CD4-positive, alpha-beta T cell (primary cell): ENCODE measurements at places on chromosomes 11 and 22. TPM values are rescaled to one million over a fixed set of nuclear protein-coding genes. Genes with fewer than 3 reads are reported as not detected.

Gene CREB3L1
- not detected for total RNA-seq

Gene PANX3
- not detected for total RNA-seq

Gene NCR3LG1
- 2.2 TPM for total RNA-seq

Gene TMEM109
- 27.8 TPM for total RNA-seq

Gene CSNK2A3
- total RNA-seq, result 0.27 TPM

Gene SCN3B
- not detected for total RNA-seq

Gene MS4A7
- 0.80 TPM for total RNA-seq

Gene OR52N2
- not detected for total RNA-seq

Gene NPAT
- total RNA-seq, result 28.9 TPM

Gene RIMBP3B
- 0.11 TPM for total RNA-seq

Gene CALCA
- not detected for total RNA-seq

Gene NELL1
- not detected for total RNA-seq

Gene ISX
- total RNA-seq, result not detected

Gene MSANTD2
- 4.2 TPM for total RNA-seq

Gene TMEM191C
- 4.3 TPM for total RNA-seq

Gene BTBD18
- total RNA-seq, result not detected

Gene ABCG4
- not detected for total RNA-seq

Gene C11orf52
- total RNA-seq, result not detected

Gene SLC22A12
- total RNA-seq, result not detected

Gene LMO1
- total RNA-seq, result not detected

Gene SMDT1
- total RNA-seq, result 84.7 TPM

Gene ACTN3
- 0.14 TPM for total RNA-seq

Gene MCM5
- total RNA-seq, result 22.6 TPM

Gene CTSW
- total RNA-seq, result 20.6 TPM

Gene TBX10
- not detected for total RNA-seq

Gene TYMP
- 10.0 TPM for total RNA-seq

Gene NCAM1
- total RNA-seq, result not detected

Gene SLC37A4
- total RNA-seq, result 5.2 TPM

Gene APOL3
- total RNA-seq, result 111 TPM

Gene SAA1
- total RNA-seq, result not detected

Gene C11orf42
- total RNA-seq, result not detected

Gene AQP11
- not detected for total RNA-seq

Gene KIF18A
- total RNA-seq, result 3.4 TPM

Gene PIH1D2
- not detected for total RNA-seq

Gene RFPL3
- not detected for total RNA-seq

Gene ZNF215
- 0.87 TPM for total RNA-seq

Gene MS4A1
- total RNA-seq, result 0.82 TPM

Gene MDK
- 6.5 TPM for total RNA-seq

Gene PLAAT2
- total RNA-seq, result 0.34 TPM

Gene LRRC55
- total RNA-seq, result not detected
